ENCODE measurements at places on chromosomes 3 and 15.

- no peak for DNase-seq
Observed at GRCh38 chr3:172557515-172558220, 34.4 kb upstream of the TNFSF10 start.

GRCh38 chr15:40257656-40258450, 19.0 kb downstream of the PAK6 start:
- DNase-seq, result no peak

DNA sequence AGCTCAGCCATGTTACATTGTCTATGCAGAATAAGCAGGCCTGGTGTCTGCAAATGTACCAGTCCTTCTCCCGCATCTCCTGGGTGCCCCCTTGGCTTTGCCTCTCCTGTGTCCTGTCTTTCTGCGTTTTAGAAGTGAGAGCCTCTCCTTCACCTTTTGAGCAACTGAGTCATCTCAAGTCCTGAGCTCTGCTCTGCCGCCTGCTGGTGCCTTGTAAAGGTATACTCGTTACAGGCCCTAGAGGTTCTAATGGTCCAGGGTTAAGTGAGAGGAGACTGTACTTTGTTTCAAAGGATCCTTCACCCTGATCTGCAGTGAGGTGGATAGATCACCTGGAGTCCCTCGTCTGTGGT, 12.6 kb downstream of the GHRL start:
- no peak for DNase-seq

DNA sequence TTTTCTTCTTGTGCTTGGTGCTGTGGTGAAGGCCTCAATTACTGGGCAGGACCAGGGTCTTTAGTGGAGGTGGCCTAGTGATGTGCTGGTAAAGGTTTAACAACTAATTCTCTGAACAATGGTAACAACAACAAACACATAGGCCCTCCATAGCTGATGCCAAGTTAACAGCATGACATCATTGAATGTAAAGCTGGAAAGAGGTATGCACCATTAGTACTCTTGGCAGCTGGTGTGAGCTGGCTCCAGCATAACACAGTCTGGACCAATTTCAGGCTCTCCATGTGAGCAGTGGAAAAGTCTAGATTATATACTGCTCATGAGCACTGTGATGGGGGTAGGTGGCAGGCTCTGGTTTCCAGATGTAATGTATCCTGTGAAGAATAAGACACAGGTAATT, 61.8 kb downstream of the SLC7A14 start:
- no peak for DNase-seq

DNA sequence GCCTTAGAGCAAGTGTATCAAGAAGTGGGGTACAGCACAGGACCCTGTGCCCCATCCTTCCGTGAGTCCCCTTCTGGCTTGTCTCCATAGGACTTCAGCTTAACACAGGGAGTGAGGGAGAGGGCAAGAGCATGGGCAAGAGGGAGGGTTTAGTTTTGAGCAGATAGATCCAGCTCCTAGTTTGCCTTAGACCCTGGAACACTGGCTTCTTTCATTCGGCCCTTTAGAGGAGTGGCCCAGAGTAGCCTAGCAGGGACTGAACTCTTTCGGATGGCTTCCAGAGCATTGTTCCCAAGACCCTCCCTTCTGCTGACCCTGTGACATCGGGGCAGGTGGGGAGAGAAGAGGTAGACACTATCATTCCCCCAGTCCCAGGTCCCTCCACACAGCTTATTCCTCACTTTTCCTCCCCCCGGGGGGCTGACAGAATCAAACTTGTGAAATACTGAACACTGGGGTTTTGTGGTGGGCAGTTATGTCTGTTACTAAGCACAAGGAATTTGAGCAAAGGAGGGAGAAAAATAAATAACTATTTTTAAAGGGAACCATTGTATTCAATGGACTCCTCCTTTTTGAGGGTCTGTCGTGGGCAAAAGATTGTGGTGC, 289.6 kb upstream of the C2CD4B start:
- no peak for DNase-seq

GRCh38 chr15:74816624-74817369, 4.2 kb downstream of the LMAN1L start:
- DNase-seq, result no peak

GRCh38 chr3:4561661-4562060, 68.5 kb downstream of the ITPR1 start:
- no peak for DNase-seq

GRCh38 chr15:81016489-81017068, 15.9 kb downstream of the TLNRD1 start:
- no peak for DNase-seq

Measured in head of caudate nucleus (tissue), 42 donors.